ENCODE measurements at places on chromosomes 7 and 10.

DNA sequence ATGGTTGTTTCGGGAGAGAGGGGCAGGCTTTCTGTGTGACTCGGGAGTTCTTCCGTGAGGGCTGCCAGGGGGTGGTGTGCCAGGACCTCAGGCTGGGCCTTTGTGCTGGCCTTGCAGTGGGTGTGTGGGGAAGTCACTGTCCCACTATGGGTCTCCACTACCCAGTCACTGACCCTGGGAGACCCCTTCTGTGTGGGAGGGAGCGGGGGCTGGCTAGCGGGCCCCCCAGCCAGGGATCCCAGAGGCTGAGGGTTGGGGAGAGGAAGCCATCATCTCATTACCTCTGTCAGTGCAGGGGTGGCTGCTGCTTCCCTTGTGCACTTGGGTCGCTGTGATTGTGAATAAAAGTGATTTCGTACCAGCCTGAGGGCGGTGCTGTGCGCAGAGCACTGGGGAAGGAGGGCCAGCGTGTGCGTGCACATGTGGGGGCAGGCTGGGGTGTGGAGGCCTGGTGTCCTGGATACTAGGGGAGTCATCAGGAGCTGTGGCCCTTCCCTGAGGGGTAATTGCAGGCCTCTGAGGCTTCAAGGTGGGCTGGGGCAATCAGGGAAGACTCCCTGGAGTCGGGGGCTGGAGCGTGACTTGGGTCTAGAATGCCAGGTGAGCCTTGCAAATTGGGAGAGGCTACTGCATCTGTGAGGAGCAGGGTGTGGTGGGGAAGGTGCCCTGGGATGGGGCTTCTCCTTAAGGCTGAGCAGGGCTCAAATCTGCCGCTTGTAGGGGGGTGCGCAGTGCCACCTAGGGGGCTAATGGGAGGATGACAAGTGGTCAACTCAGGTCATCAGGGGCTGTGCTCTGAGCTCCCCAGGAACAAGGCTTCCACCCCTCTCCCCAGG lies 98.9 kb downstream of the NEURL1 start:
- no peak for DNase-seq

DNA sequence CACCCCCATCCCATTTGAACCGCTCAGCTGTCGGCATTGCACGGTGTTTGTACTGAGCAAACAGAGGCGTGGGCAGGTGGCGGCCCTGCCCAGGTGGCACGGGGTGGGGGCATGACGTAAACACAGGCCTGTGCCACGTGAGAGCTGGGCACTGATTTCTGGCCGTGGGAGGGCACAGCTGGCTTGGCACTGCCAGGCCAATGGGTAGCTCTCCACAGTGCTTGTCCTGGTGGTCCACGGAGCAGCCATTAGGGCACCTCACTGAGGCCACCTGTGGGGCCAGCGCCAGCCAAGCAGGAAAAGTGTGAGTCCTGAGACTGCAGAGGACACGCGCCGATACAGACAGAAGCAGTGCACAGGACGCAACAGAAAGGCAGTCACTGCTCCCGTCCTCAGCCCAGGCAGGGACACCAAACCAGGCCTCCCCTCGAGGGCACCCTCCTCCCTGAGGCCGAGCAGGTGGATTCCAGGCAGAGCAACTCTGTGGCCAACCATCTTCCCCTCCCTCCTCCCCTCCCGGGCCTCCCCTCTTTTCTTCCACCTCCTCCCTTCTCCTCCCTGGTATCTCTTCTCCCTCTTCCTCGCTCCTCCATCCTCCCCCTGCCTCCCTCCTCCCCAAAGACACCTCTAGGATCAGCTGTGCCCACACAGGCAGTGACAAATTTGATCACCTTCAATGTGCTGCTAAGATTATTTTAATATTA lies 258.7 kb downstream of the ELFN1 start:
- no peak for DNase-seq

- no peak for DNase-seq
Measured at GRCh38 chr7:69619635-69620034, 21.4 kb downstream of the AUTS2 start.

DNA sequence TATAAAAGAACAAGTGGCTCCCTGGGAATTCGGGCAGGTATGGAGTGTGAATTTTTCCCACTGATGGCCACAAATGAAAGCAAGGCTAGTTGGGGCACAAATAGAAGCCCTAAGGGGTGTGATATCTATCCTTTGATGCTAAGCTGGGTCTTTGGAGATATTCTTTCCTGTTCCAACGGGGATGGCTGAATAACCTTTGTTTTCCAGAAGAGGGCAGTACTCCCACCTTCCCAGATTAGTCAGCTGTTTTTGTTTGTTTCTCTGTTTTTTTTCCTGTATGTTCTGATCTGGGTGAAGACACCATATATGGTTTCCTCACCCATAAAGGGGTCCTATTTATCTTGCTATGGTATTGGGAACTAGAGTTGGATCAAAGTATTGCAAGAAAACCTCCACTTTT lies 947.7 kb upstream of the SORCS1 start:
- DNase-seq = no peak

DNA sequence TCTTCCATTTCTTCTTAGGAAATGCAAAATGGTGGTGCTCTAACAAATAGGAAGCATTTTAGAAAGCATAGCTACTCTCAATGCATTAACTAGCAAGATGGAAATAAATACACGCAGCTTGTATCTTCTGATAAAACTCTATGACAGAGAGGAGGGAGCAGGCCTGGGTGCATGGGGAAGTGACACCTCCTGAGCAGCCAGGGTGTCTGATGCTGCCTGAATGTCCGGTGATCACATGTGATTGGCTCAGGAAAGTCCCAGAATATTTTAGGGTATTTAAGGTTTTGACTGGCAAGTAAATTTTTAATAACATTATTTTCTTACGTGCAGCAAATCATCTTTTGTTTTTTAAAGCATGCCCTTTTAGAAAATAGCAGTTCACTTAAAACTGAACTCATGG lies 261.0 kb upstream of the KLF6 start:
- no peak for DNase-seq

DNA sequence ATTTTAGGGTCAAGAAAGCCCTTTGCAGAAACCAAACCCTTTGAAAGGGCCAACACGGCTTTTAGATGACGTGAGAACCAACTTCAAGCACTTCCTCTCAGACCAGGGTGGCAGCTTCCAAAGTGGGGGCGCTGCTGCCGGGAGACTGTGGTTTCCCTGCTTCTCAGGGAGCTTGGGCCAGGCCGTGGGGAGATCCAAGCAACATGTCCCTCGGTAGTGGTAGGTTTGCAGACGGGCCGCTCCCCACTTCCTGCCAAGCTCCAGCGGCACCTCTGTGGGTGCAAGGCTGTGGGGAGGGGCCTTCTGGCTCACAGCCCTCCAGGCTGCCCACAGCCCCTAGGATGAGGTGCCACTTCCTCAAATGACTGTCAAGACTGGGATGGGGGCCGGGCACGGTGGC lies 132.4 kb downstream of the FAM53B start:
- no peak for DNase-seq

DNA sequence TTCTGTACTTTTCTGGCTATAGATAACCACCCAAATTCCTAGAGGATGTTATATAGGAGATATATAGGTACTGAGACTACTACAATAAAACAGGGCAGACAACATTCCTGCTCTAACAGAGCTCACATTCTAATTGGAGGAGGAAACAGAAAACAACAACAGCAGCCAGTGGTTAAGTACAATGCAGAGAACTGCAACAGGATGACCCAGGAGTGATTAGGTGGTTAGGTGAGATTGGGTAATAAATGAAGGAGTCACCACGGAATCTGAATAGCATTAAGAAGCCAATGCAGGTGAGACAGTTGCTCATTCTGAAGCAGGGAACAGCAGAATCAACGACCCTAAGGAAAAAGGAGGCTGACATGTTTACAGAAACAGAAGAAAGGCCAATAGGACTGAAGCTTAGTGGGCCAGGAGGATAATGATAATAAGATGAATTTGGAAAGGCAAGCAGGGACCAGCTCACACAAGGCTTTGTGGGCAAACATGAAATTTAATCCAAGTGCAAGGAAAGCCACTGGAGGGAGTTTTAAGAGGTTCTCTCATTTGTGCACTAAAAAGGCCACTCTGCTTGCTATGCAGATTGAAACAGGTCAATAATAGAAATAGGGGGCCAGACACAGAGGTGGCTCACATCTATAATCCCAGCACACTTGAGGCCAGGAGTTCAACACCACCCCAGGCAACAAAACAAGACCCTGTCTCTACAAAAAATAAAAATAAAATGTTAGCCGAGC lies 16.9 kb upstream of the REEP3 start:
- DNase-seq = no peak

- DNase-seq = no peak
Measured at GRCh38 chr7:1940863-1941262, 270.8 kb downstream of the ELFN1 start.

GRCh38 chr7:28862595-28863272 lies 95.4 kb downstream of the TRIL start:
- no peak for DNase-seq

- no peak for DNase-seq
Measured at GRCh38 chr10:35503578-35503977, 101.6 kb upstream of the GJD4 start.
